ENCODE measurements at places on chromosomes 5 and 9.

GRCh38 chr5:38297830-38298608 lies 39.7 kb downstream of the EGFLAM start:
- DNase-seq = no peak

DNA sequence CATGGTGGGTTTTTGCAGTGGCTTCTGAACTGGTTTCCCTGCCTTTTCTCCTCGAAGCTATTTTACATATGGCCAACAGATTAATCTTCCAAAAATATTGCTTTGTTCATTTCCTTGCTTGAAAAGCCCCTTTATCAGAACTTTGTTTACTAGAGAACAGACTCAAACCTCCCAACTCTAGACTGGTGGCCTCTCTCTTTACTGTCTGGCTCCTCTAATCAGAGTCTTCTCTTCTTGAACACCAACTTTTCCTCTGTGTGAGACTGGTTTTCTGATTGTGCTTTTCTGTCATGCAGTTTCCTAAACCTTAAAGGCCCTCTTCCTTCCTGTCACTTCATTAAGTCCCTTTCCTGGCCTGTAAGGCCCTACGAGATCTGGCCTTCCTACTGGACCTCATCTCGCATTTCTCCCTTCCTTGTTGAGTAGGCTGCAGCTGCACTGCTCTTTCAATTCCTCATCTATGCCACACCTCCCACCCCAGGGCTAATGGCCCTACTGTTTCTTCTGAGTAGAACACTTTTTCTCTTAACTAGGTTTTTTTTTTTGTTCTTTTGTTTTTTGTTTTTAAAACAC lies 5.7 kb downstream of the C9orf43 start:
- DNase-seq = no peak

- no peak for DNase-seq
Measured at GRCh38 chr5:59786334-59786805, 107.2 kb downstream of the PDE4D start.

- DNase-seq = no peak
Measured at GRCh38 chr5:24916863-24917262, 272.1 kb upstream of the CDH10 start.

DNA sequence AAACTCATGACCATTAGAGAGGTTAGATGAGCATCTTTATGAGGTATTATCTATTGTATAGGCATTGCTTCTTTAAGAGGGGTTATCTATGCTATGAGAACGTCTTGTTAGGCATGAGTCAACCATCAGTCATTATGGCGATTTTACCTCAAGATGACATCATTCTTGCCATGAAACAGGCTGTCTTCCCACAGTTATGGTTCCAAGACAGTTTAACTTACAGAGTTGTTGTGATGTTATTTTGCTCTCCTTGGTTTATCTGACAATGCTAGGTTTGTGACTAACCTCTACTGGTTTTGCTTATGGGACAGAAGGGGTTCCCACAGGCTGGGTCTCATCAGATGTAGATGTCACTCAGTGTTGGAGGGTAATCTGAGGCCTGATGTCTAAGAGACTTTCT lies 1864.7 kb upstream of the ACO1 start:
- no peak for DNase-seq

GRCh38 chr5:150316320-150316719 lies 13.6 kb upstream of the ARSI start:
- DNase-seq = no peak

DNA sequence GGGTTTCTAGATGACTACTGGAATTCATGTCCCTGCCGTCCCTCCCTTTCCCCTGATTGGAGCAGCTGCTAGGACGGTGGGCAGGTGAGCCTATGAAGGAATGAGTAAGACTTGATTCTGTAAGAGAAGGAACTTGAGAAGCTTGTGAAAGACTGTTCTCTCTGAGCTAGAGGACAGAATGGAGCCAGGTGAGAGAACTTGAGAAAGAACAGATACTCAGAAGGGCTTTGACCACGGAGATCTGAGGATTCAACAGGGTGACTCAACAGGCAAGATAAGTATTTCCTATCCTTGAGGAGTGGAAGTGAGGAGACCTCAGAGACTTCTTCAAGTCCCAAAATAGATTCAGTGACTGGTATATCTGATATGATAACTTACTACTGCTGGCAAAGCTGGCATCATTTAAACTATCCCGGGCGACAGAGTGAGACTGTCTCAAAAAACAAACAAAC lies 41.9 kb downstream of the HSDL2 start:
- DNase-seq = no peak

GRCh38 chr5:93107141-93107540 lies 473.9 kb downstream of the NR2F1-AS1 start:
- DNase-seq = no peak

DNA sequence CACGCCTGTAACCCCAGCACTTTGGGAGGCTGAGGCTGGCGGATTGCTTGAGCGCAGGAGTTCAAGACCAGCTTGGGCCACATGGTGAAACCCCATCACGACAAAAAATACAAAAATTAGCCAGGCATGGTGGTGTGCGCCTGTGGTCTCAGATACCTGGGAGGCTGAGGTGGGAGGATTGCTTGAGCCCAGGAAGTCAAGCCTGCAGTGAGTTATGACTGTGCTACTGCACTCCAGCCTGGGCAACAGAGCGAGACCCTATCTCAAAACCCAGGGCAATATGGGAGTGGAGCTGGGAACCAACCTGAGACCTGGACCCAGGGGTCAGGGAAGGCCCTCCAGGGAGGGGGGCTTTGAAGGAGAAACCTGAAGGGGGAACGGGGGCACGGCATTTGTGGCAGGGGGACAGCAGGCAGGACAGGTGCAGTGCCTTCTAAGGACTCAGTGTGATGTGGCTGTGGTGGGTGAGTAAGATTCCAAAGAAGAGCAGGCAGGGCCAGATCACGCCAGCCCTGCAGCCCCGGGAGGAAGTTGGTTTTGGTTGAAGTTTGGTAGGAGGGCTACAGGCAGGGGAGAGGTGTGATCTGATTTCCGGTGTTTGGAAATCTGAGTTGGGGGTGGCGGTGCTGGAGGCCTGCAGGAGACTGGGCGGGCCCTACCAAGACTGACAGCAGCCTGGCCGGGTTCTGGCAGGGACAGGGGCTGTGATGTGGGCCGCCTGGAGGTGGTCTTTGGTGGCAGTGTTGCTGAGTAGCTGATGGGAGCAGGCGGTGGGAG lies 46.2 kb downstream of the NTNG2 start:
- no peak for DNase-seq

GRCh38 chr5:179780362-179780761 lies 13.4 kb upstream of the LTC4S start:
- no peak for DNase-seq

DNA sequence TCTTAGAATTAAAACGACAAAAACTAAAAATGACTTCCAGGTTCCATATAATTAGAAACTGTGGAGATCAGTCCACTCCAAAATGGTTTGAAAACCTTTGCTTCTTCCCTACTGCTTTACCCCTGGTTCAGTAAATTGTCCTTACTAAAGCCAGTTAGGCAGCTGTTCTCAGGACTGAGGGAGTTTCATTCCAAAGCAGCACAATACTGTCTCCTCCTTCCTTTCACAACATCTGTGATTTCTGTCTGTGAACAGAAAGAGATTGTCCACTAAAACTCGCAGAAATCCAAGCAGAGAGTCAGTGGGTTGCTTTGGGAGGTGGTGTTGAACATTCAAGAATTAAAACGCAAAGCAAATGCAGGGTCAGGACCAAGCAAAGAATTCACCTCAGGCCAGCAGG lies 740.8 kb upstream of the ZNF608 start:
- DNase-seq = no peak

- DNase-seq = no peak
Measured at GRCh38 chr5:38736089-38736488, 109.7 kb upstream of the OSMR start.

DNA sequence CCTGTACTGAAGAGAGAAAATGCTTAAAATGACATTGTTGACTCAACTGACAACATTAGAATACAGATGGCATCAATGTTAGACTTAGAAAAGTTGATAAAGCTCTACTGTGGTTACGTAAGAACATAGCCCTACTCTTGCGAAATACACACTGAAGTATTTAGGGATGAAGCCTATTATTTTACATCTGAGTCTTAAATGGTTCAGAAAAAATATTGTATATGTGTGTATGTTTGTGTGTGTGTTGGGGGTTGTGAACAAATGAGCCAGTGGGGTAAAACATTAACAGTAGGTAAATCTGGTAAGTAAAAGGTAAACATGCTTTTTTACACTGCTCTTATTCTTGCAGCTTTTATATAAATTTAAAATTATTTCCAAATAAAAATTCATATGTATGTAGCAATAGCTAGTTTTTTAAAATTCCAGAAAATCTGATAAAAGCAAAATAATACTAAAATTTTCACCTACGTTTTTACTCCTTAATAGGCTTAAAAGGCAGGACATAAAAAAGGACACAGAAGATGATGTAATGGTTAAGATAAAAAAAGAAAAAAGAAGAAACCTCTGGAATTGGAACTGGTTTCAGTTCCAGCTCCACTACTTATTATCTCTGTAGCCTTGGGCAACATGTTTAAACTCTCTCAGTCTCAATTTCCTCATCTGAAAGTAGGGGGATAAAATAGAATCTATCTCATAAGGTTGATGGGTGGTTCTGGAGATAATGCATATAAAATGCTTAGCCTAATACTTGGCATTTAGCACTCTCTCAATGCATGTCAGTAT lies 44.3 kb downstream of the GARNL3 start:
- DNase-seq = no peak

DNA sequence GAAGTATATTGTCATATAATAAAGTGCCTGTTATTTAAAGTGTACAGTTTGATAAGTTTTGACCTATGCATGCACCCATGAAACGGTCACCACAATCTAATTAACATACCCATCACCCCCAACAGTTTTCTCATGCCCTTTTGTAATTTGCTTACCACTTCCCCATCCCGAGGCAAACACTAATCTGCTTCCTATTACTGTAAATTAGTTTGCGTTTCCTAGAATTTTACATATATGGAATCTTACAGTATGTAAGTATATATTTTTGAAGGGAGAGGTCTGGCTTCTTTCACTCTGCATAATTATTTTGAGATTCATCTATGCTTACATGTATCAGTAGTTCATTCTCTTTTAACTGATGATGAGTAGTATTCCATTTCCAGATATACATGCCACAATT lies 56.5 kb downstream of the AMBP start:
- DNase-seq = no peak

- no peak for DNase-seq
Measured at GRCh38 chr9:26457151-26457550, 435.5 kb downstream of the CAAP1 start.

GRCh38 chr5:150763023-150763769 lies 4.4 kb upstream of the DCTN4 start:
- DNase-seq = no peak

DNA sequence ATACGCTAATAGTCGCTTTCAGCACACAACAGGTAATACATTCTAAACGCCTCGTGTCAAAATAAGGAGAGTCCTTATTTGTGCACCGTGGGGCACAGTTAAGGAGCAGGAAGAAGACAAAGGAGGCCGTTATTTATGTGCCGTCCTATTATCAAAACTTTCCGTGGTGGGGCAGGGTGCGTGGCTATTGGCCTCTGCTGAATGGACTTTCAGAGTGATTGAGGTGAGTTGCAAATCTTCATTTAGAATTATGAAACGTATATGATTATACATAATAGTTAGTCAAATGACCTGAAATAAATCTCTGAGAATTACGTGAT lies 833 bp downstream of the C5orf24 start:
- no peak for DNase-seq

DNA sequence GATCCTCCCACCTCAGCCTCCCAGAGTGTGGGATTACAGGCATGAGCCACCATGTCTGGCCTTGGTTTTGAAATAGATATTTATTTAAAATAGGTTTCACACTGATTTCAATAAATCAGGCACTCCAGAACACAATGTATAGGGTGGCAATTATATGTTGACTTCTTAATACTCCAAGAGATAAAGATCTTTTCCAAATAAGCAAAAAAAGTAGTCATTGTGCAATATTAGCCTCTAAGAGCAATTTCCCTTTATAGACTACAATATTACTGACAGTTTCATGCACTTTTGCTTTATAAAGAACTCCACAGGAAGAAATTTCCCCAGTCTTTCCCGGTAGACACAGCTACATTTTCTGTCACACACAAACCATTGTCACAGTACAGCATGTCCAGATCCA lies 23.4 kb upstream of the RUFY1 start:
- no peak for DNase-seq

DNA sequence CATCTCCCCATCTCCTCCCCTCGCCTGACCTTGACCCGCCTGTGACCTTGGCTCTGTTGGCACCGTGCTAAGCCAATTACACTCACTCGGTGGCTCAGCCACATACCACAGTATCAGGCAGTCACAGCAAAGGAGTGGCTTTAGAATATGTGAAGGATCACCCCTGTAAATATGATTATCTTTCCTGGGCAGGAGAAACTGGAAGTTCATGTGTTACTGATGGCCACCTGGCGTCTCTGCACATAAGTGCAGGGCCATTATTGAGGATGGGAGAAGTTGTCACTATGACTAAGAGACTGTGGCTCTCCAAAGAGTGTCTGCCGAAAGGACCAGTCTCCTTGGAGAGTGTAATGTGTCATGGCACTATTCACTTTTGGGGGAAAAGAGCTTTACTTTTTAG lies 116.9 kb upstream of the S1PR3 start:
- DNase-seq = no peak

GRCh38 chr5:9790276-9790675 lies 160.1 kb upstream of the TAS2R1 start:
- DNase-seq = no peak

DNA sequence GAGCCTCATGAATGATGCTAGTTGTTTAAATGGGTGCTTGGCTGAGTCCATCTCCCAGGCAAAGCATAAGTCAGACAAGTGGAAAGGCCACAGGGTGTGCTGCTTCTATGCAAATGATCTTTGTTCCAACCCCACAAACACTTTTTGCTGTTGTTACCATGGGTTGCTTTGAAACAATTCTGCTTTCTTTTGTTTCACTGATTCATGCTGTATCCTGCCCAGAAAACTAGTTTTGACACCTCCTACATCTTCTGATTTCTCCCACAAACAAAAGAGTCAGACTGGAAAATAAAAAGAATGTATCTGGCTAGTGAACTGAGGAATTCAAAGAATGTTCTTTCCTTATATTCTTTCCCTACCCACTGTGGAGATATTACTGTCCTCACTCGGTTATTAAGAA lies 298.6 kb downstream of the DIRAS2 start:
- DNase-seq = no peak

GRCh38 chr9:96725576-96725975 lies 52.3 kb downstream of the ZNF510 start:
- DNase-seq = no peak

DNA sequence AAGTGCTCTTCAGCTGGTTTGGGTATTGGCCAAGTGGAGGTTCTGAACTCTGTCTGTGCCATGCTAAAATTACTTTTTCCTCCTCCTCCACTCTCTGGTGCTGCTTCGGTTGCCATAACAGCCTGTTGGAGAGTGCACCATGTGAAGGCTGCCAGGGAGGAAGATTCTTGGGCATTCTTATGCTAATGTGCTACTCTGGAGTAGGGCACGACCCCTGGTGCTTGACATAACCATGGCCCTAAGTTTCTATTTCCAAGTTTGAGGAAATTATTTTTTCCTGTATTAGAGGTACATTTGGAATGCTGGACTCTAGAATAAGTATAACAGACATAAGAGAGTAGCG lies 111.6 kb downstream of the ARHGAP26 start:
- DNase-seq = peak; percentile 29

GRCh38 chr5:64742821-64743220 lies 25.7 kb downstream of the SREK1IP1 start:
- DNase-seq = no peak
